Bone marrow (tissue), 2 donors: ENCODE measurements at places on chromosomes 6 and 20.

- no peak for DNase-seq
These were observed 70.8 kb upstream of the SASH1 start for GRCh38 chr6:148271711-148272439.

DNA sequence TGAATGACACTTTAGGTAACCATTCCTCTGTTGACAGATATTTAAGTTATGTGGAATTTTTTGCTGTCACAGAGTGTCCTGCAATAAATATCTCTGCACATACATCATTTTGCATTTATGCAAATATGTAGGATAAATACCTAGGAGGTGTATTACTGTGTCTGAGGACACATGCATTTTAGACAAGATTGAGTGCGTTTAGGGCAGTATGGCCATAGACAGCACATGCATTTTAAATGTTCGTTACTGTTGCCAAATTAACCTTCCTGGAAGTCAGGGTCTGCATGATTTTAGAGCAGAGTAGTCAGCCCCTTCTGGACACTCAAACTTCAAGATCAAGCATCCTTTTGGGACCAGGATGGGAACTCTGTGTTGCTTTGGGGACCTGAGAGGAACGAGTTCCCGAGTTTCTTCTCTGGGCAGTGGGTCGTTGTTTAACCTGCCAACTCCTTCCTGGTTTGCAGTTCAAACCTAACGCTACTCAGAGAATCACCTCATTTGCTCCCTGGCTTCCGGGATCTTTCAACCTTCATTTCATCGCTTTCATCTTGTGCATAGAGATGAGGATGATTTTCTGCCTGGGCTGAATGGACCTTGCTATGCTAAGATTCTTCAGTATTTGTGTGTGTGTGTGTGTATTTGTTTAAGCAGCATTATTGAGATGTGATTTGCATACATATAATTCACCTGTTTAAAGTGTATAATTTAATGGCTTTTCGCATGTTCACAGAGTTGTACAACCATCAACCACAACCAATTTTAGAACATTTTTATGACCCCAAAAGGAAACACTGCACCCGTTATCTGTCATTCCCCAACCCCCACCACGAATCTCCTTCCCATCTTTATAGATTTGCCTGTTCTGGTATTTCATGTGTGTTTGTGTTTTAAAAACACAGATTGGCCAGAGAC, 9.8 kb downstream of the BCAS4 start:
- no peak for DNase-seq

- DNase-seq: no peak
These were observed 70.9 kb downstream of the ARID1B start for GRCh38 chr6:156848123-156848522.

GRCh38 chr6:21804941-21805610, 211.5 kb downstream of the SOX4 start:
- DNase-seq: no peak

GRCh38 chr6:129902681-129903080, 41.6 kb upstream of the TMEM244 start:
- no peak for DNase-seq

GRCh38 chr6:115934145-115934544, 126.5 kb downstream of the FRK start:
- no peak for DNase-seq

- no peak for DNase-seq
These were observed 12.9 kb downstream of the PARD6B start for GRCh38 chr20:50744143-50744792.

GRCh38 chr20:3046677-3047462, 1.0 kb downstream of the MRPS26 start:
- DNase-seq: no peak

DNA sequence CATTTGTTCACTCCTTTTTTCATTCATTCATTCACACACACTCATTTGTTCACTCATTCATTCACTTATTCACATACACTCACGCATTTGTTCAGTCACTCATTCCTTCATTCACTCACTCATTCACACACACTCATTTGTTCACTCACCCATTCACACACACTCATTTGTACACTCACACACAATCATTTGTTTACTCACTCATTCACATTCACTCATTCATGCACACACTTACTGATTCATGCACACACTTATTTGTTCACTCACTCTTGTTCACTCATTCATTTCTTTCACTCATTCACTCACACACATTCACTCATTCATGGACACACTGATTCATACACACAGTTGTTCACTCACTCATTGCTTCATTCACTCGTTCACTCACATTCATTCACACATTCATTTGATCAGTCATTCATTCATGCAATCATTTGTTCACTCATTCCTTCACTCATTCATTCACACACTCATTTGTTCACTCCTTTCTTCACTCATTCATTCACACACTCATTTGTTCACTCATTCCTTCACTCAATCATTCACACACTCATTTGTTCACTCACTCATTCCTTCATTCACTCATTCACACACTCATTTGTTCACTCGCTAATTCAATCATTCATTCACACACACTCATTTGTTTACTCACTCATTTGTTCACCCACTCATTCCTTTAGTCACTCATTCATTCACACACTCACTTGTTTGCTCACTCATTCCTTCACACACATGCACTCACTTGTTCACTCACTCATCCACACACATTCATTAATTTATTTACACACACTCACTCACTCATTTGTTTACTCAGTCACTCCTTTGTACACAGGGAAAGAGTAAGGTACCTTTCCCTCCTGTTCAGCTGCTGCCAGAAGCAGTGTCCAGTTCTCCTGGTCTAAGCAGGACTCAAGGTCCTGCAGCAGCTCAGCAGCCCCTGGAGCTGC, 50.7 kb upstream of the BHLHE23 start:
- DNase-seq: no peak

DNA sequence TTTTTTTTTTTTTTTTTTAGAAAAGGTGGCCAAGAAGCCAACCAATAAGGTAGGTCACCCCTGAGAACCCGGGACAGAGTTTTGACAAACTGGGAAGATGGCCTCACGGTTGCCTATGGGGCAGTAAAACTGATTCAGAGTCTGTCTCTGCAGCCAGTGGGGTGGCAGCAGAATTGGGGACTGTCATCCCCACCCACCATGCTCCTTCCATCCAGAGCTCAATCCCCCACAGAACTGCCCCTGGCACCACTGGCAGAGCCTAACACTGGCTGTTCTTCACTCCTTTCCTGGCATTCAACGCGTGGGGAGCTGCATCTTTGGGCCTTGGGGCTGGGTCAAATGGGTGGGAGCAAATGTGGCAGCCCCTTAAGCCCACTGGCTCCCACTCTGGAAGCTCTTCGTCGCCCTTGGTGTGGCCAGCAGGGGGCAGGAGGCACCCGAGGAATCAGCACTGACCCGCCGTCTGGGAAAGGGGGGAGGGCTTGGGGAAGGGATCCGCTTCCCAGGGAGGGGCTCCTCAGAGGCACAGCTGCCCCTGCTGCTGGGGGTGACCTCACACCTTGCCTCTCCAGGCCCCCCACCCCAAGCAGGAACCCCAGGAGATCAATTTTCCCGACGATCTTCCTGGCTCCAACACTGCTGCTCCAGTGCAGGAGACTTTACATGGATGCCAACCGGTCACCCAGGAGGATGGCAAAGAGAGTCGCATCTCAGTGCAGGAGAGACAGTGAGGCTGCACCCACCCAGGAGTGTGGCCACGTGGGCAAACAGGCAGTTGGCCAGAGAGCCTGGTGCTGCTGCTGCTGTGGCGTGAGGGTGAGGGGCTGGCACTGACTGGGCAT, 10.4 kb downstream of the CD40 start:
- no peak for DNase-seq

- DNase-seq: no peak
These were observed 18.0 kb downstream of the SCAF8 start for GRCh38 chr6:154751011-154751800.

GRCh38 chr6:39050453-39051112, 2.0 kb downstream of the GLP1R start:
- DNase-seq: no peak

GRCh38 chr20:33042430-33042829, 11.0 kb downstream of the BPIFB6 start:
- no peak for DNase-seq

GRCh38 chr20:49845060-49845459, 32.4 kb downstream of the SLC9A8 start:
- no peak for DNase-seq

DNA sequence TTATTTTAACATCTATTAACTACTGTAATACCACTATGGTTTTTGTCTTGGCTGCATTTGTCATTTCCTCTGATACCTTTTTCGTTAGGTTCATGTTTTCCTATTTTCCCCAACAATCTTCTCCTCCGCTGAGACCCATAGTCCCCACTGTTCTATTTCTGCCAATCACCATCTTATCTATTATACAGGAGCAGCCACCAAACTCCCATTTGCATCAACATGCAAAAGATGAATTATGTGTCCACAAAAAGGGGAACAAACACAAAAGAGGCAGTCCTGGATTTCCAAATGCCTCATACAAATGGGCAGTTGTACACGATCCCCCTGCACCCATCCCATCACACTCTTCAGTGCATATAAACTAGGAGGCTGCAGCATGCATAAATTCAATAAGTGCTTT, 121.7 kb upstream of the MYLIP start:
- DNase-seq: no peak

- no peak for DNase-seq
These were observed 4.3 kb downstream of the VAPB start for GRCh38 chr20:58393299-58393698.

DNA sequence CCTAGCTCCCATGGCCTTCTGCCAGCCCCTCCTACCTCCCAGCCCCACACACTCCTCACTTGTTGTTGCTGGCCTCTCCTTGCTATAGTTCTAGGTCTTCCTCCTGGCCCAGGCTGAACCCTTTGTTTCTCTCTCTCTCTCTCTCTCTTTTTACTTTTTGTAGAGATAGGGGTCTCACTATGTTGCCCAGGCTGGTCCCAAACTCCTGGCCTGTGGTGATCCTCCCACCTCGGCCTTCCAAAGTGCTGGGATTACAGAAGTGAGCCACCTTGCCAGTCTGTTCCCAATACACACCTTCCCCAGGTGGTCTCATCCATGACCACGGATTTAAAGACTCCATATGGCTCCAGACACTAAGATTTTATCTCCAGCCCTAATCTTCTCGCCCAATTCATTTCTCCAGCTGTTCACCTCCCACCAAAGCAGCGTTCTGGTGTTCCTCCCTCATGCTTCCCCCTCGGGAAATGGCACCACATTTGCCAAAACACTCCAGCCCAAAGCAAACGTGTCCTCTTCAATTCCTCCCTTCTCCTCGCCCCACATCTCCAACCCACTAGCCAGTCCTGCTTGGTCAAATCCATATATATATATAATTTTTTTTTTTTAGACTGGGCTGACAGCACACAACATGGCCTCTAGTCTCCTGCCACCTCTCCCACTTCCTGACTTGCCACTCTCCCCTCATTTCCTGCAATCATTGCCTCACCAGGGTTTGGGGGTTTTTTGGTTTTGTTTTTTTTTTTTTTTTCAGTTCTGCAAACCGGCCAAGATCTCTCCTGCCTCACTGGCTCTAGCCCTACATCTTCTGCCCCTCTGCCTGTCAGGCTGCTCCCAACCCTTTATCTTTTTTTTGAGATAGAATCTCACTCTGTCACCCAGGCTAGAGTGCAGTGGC, 104.4 kb downstream of the NCR2 start:
- no peak for DNase-seq

DNA sequence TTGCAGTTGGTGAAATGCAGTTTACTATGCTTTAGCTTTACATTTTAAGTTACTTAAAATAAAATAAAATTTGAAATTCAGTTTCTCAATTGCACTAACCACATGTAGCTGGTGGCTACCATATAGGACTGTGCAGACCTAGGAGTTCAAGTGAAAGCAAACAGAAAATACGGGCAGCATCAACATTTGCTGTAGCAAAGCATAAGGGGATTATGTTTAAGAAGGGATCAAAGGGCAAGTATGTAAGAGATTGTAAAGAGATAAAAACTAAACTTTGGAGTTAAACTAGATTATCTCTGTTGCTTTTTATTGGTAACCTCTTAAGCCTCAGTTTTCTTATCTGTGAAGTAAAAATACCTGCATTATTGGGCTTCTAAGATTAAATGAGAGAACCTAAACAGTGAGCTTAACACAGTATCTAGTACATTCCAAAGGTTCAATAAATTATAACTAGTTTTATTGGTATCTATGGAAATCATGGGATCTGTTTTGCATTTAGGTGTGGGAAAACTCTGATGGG, 81.2 kb downstream of the SPTLC3 start:
- no peak for DNase-seq

DNA sequence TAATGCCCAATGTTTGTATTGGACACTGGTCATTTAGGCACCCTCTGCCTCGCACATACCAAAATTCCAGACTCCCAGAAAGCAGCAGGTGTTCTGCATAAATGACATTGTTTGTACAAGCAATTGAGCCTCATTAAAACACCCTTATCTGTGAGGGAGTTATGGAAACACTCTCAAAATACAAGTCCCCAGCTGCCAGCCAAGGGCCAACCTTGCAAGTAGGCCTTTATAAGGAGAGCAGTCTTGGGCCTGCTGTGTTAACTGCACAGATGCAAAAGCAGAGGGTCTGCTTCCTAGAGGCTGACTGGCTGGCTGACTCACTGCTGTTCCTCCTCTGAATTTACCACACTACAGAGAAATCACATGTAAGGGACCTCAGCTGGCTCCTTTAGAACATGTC, 150.4 kb upstream of the HMGN3 start:
- no peak for DNase-seq

DNA sequence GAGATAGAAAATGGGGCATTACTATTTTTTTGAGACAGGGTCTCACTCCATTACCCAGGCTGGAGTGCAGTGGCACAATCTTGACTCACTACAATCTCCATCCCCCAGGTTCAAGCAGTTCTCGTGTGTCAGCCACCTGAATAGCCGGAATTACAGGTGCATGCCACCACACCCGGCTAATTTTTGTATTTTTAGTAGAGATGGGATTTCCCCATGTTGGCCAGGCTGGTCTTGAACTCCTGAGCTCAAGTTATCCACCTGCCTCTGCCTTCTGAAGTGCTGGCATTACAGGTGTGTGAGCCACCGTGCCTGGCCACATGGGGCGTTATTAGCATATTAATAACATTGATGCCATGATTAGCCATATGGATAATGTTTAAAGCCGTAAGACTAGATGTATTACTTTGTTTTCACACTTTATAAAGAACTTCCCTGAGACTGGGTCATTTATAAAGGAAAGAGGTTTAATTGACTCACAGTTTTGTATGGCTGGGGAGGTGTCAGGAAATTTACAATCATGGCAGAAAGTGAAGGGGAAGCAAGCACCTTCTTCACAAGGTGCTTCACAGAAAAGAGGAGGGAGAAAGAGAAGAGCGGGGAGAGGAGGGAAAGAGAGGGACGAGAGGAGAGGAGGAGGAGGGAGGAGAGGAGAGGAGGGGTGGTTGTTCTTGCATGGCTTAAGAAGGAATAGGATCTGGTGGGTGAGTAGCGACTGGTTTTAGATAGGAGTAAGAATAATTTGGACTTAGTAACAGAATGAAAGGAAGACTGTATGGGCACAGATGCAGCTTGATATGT, 51.9 kb downstream of the MYO6 start:
- no peak for DNase-seq

- no peak for DNase-seq
These were observed 514 bp downstream of the TCFL5 start for GRCh38 chr20:62860924-62861691.

- DNase-seq: no peak
These were observed 25.9 kb downstream of the LYRM4 start for GRCh38 chr6:5234874-5235273.

- no peak for DNase-seq
These were observed 28.3 kb upstream of the PREP start for GRCh38 chr6:105431226-105431625.
